SK-N-DZ (cell line): ENCODE measurements at places on chromosomes 16 and 17.

DNA sequence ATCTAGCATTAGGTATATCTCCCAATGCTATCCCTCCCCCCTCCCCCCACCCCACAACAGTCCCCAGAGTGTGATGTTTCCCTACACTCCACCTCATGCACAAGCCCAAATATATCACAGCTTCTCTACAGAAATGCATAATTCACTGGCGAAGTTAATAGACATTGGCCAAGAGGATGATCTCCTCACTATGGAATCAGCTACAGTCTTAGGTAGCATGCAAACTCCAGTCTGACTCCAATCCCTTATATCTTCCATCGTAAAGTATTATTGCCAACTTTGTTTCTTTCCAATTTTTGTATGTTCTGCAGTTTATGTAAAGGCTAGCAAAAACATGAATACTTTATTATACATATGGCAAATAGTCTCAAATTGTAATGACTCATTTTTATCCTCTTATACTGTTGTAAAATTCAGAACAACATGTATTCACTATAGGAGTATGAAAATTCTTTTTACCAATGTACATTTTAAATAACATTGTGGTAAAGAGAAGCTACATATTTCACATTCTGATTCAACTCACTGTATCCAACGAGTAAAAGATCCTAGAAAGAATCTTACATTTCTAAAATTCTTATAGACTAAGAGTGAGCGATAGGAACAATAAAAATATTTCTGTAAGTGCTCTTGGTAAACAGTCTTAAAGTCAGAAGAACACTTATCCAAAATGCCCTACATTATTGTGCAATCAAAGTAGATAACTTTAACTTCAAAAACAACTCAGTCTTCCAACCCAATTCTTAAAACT lies 871 bp downstream of the ABCA8 start:
- no peak for DNase-seq

DNA sequence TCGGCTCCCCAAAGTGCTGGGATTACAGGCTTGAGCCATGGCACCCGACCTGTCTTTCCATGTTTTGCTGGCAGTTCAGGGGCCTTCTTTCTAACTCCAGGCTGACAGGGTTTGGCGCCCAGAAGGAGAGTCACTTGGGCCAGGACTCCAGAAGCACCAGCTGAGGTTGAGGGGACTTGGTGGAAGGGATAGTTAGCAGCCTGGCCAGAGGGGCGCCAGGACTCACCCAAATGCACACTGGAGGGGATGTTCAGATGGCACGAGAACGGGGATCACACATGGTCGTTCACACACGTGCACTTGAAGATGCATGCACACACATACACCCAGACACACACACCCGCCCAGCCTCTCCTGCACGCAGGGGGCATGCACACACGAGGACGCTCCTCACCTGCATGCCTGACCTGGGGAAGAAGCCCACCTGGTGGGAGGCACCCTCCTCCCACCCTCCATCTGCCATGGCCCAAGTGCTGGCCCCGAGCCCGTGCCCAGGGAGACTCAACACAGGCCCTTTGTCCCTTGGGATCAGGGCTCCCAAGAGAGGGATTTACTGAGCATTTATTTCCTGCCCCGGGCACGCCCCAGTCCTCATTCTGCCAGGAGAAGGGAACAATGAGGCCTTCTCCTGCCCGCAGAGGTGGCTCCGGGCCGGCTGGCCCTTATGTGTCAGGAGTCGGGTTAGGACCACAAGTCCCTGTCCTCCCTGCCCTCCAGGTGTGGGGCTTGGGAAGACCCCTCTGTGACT lies 2.3 kb upstream of the PRSS21 start:
- no peak for DNase-seq

- DNase-seq: no peak
Measured at GRCh38 chr16:88789594-88789993, 4.6 kb upstream of the PIEZO1 start.

DNA sequence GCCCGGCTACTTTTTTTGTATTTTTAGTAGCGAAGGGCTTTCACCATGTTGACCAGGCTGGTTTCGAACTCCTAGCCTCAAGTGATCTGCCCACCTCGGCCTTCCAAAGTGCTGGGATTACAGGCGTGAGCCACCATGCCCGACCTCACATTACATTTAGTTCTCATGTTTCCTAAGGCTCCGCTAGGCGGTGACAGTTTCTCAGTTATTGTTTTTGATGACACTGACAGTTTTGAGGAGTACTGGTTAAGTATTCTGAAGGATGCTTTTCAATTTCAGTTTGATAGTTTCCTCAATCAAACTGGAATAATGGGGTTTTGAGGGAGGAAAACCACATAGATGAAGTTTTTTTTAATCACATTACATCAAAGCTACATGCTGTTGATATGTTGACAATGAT lies 1028.5 kb downstream of the CDH8 start:
- DNase-seq: no peak

GRCh38 chr16:6146356-6146755 lies 1048.8 kb upstream of the EEF2KMT start:
- no peak for DNase-seq

DNA sequence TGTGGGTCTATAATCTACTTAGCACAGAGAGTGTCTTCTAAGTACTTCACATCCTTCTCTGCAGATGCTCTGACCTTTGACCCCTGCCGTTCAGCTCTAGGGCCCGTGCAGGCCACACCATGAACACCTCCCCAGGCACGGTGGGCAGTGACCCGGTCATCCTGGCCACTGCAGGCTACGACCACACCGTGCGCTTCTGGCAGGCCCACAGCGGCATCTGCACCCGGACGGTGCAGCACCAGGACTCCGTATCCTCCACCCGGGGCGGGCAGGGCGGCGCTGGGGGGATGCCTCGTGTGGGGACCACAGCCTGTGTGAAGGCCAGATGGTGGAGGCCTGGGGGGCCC lies 686 bp downstream of the MLST8 start:
- DNase-seq: peak; percentile 79
